ENCODE measurements at places on chromosomes 2 and 18.

GRCh38 chr2:65164426-65164891 is 34.6 kb upstream of the RAB1A start:
- DNase-seq = no peak

GRCh38 chr2:171723716-171724683 is 36.7 kb downstream of the DYNC1I2 start:
- no peak for DNase-seq

GRCh38 chr2:212124598-212124997 is 414.0 kb downstream of the ERBB4 start:
- no peak for DNase-seq

DNA sequence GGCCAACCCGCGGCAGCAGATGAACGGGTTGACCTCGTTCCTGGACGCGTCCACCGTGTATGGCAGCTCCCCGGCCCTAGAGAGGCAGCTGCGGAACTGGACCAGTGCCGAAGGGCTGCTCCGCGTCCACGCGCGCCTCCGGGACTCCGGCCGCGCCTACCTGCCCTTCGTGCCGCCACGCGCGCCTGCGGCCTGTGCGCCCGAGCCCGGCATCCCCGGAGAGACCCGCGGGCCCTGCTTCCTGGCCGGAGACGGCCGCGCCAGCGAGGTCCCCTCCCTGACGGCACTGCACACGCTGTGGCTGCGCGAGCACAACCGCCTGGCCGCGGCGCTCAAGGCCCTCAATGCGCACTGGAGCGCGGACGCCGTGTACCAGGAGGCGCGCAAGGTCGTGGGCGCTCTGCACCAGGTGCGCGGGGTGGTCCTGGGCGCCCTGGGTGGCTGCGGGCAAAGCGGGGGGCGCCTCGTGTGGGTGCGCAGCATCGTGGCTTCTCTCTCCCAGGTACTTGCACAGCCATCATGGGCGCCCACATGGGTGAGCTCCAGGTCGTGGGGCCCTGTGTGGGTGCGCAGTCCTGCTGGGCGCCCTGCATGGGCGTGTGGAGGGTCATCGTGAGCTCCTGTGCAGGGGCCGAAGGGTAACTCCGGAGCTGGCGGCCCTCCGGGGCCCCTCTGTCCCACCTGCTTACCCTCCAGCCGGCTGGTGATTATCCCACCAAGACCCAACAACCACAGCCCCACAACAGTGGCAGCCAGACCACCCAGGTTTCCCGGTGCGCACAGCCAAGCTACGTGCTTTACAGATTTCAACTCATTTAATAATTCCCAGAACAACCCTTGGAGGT is 64.2 kb downstream of the TPO start:
- DNase-seq = no peak

DNA sequence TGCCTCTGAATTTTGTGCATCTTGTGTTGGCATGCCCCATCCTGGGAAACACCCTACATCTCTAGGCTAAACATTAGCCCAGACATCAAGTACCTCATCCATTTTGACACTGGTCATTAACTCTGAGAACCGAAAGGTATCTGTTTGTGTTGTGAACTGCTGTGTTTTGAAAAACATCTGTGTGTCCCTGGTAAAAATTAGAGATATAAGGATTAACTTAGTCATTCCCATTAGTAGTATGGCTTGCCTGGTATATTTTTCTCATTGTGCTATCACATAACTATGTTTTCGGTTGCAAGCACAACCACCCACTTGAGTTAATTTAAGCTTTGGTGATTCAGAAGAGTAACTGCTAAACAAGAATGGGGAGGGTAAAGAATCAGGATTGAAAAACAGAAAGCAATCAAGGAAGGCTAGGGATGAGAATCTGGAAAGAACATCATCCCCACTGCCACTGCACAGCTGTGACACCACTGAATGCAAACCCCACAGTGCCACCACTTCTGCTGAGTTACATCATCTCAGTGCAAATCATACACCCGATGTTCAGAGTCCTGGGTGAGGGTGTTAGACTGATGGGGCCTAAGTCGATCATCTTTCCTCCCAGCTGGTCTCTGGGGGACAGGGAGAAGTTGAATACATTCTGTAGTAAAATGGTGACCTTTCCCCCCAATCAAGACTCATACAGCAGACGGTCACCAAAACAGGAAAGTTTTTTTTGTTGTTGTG is 234.0 kb downstream of the EPHA4 start:
- no peak for DNase-seq

DNA sequence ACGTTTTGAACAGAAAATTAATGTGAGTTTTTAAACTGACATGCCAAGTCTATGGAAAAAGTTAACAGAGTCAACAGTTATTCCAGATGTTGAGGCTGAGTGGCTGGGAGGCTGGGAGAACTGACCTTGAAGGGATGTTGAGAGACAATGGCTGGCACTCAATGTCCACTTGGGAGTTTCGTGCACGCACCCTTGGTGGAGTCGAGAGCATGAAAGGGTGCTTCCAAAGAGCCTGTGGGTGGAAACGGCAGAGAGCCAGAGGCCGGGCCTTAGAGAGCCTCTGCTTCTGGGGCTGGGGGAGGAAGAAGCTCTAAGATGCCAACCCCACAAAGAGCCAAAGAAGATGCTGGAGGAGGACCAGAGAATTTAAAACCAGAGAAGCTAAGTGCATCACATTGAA is 63.4 kb upstream of the L3MBTL4 start:
- DNase-seq = no peak

GRCh38 chr2:145360129-145360790 is 840.3 kb upstream of the ZEB2 start:
- DNase-seq = no peak

- DNase-seq = no peak
Observed at GRCh38 chr2:150109028-150109427, 378.4 kb downstream of the RND3 start.

GRCh38 chr2:222875482-222875881 is 14.6 kb downstream of the ACSL3 start:
- DNase-seq = no peak

DNA sequence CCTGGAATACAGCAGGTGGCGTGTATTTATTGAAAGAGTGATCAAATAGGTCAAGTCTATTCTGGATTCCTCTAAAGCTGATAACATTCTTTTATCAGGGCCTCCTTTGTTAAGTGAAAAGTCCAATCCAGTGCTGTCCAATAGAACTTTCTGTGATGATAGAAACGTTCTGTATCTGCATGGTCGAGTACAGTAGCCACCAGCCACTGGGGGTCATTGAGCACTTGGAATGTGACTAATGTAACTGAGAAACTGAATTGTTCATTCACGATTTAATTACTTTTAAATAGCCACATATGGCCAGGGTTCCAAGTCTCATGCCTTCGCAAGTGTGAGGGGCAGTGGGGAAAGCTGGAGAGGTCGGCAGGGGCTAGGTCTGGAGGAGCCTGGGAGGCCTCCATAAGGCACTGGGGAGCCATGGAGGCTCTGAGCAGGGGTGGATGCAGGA is 20.5 kb downstream of the SH2D6 start:
- no peak for DNase-seq

GRCh38 chr18:29254123-29254522 is 1077.2 kb upstream of the CDH2 start:
- no peak for DNase-seq

GRCh38 chr2:147630585-147630984 is 214.2 kb upstream of the ACVR2A start:
- no peak for DNase-seq

DNA sequence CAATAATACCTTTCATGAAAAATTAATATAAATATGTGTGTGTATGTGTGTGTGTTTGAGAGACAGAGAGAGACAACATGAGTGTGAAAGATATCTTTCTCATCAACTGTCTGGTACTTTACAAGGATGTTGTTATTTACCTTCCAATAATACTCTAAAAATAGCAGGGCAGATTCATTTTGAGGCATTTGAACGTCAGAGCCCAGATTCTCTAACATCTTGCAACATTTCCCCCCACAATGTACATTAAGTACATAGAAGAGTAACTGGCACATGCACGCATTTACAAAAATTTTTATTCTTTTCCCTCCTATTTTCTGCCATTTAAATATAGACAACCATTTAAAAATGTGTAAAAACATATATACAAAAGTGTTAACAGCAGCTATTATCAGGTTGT is 100.9 kb downstream of the PID1 start:
- no peak for DNase-seq

GRCh38 chr2:74502720-74503505 is 3.5 kb upstream of the LBX2 start:
- peak; percentile 83 for DNase-seq

DNA sequence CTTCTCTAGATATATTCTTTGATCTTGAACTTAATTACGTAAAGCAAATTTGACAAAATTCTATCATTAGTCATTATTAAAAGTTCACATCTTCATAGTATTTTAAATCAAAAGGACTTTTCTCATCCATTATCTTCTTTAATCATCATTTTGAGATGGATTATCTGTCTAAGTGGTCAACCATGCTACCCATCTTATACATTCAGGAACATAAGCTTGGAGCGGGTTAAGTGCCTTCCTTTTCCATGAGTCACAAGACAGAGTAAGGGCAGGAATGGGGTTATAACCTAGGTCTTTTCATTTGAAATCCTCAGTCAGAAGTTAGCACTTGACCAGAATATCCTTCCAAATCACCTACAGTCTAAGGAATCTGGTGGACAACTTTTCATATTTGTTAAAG is 297.1 kb downstream of the TCF4 start:
- DNase-seq = no peak

- peak; percentile 29 for DNase-seq
Observed at GRCh38 chr18:50131591-50131990, 63.4 kb downstream of the MYO5B start.

GRCh38 chr2:107340955-107341354 is 455.0 kb upstream of the ST6GAL2 start:
- no peak for DNase-seq

GRCh38 chr2:225131898-225132297 is 89.6 kb upstream of the DOCK10 start:
- DNase-seq = no peak

Data from GM06990 (cell line).